ENCODE measurements at places on chromosomes 2 and 18. TPM values are rescaled to one million over a fixed set of nuclear protein-coding genes. Genes with fewer than 3 reads are reported as not detected.

DNA sequence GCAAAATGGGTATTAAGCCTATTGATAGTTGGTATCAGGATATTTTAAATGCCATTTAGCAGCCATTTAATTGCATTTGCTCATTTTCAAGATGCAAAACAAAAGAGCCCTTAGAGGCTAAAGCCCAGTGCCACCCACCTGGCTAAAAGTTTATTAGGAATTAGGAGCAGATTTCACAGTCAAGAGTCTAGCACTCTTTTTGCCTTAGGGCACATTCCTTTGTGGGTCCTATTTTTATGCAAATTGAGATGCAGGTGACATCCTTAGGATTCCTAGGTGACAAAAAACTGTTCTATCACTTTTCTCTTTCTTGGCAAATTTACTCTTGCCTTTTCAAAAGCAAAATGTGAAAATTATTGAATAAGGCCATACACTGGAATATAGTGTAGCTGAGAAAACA, 42.0 kb downstream of the CTNNA2 start:
- DNase-seq = no peak

DNA sequence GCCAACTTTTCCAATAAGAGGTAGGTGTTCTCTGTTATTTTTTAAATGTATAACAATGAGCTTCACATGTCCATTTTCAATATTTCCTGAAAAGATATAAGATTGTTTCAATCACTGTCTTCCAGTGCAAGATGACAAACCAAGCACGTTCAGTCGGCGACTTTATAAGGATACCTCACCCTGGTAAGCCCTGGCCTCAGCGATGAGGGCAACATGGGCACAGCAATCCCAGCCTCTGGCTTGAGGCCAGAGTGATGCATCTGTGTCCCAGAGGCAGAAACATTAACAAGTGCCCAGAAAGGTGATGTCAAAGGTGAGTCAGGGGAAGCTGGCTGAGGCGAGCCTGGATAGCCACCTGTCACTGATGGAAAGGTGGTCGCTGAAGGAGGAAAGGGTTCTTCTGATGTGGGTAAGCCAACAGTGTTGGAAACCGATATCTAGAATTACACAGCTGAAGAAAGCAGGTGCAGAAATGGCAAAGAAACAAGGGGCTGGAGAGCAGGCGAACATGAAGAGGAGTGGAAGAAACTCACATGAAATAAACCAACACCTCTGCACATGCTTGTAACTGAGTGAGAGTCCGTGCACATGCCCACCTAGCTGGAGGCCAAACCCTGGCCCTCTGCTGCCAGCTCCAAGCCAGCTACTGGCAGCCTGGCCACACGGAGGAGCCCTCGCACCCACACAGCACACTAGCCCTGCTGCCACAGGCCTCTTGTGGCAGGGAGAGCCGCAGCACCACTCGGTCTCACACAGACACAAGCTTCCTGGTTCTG, 65.5 kb downstream of the FBXO15 start:
- DNase-seq = peak; percentile 77

GRCh38 chr2:201618744-201619662, 24.3 kb downstream of the TMEM237 start:
- DNase-seq = peak; percentile 17

Gene ECEL1
- 0.12 TPM for total RNA-seq

GRCh38 chr2:238290715-238291549, 2.5 kb upstream of the PER2 start:
- DNase-seq = no peak

- no peak for DNase-seq
Observed at GRCh38 chr18:42437646-42438045, 482.6 kb downstream of the PIK3C3 start.

DNA sequence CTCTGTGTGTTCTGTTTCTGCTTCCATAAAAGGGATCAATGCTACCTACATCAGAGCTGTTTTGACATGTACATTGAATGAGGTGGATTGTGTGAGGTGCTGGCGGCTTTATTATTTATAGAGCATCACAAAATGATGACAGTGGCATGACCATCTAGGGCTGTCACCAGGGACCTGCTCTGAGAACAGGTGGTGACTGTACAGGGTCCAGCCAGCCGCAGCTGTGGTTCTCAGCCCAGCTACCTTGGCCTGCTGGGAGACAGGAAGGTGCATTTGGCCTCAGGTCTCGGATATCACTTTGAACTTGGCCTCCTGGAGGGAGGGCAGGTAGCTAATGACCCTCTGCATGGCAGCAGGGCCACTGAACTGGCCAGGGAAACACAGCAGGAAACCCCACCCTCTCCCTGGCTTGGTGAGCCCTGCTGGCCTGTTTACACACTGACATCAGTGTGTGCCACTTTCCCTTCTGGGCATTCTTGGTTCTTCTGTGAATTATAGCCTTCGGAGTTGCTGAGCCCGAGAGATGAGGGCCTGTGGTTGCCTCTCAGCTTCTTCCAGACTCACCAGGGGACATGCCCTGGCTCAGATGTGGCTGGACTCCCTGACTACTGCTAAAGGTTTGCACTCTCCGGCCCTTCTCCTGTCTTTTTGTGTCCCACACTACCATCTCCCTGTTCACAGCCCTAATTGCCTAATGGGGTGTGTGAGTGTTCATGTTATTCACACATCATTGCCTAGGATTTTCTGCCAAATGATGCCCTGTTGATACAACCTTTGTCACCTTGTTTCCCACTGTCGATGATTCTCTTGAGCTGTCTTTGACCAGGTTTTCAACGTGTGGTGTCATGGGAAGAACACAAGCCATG, 109.2 kb upstream of the RAB12 start:
- no peak for DNase-seq

DNA sequence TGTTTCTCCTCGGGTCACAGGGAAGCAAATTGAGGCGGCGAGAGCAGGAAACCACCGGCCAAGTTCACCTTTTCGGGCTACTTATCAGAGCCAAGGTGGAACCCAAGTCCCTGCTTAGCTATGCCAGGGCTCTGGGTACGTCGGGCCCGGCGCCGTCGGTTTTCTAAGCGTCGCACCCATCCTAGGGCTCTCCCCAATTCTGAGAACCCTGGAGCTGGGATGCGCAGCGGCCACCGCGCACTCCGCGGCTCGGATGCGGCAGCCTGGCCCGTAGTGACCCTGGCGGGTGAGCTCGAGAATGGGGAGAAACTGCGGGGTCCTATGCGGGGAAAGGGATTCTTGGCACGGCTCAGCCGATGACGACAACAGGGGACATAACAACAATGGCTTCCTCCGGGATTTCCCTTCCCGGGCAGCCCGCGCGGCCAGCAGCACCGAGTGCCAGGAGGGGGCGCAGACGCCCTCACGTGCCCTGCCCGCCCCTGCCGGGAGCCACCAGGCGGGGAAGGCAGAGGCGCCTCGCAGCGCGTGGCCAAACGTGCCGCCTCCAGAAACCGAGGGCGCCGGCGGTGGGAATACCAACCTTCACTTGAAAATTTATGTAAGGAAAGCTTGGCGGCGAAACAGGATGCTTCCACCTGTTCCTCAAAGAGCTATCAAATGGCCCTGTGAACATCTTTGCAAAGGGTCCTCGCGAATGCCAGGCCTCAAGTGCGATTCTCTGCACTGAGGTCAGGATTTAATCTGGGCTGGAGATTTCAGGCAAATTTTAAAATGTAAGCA, 2.1 kb upstream of the SLC30A3 start:
- peak; percentile 72 for DNase-seq

Measured in activated naive CD8-positive, alpha-beta T cell treated with anti-CD3 and anti-CD28 coated beads for 36 hours (primary cell).